Gastrocnemius medialis (tissue), 4 donors: ENCODE measurements at places on chromosomes 13 and 19.
A peak's percentile ranks its signal among the peaks of the same experiment; 100 is the strongest.

- no peak overlapping the region for H3K4me3 ChIP-seq
- no peak overlapping the region for H3K27ac ChIP-seq
- no peak for DNase-seq
- no peaks in the 10 kb centered on the region for H3K36me3 ChIP-seq
- no peaks in the 10 kb centered on the region for H3K27me3 ChIP-seq
Observed at GRCh38 chr13:107102676-107103075, 534.7 kb upstream of the ARGLU1 start.

DNA sequence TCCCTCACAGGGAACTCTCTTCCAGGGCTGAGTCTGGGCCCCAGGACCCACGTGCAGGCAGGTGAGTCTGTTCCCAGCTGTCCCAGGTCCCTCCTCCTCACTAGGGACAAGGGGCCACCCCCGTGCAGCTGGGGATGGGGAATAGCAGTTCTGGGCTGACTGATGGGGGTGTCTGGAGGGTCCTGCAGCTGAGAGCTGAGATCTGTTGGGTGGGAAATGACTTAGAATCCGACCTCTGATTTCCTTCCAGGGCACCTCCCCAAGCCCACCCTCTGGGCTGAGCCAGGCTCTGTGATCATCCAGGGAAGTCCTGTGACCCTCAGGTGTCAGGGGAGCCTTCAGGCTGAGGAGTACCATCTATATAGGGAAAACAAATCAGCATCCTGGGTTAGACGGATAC lies 461 bp downstream of the LILRA2 start:
- no peak for DNase-seq
- H3K4me3 ChIP-seq = no peak overlapping the region
- no peaks in the 10 kb centered on the region for H3K27me3 ChIP-seq
- H3K27ac ChIP-seq = no peak overlapping the region
- no peaks in the 10 kb centered on the region for H3K36me3 ChIP-seq
- no peaks in the 10 kb centered on the region for H3K4me1 ChIP-seq

- H3K4me3 ChIP-seq = no peak overlapping the region
- peak overlapping the region; percentile 61 for H3K27ac ChIP-seq
- no peaks in the 10 kb centered on the region for H3K36me3 ChIP-seq
- H3K4me1 ChIP-seq = peaks cover 37% of the 10 kb centered on the region
- H3K27me3 ChIP-seq = no peaks in the 10 kb centered on the region
Observed at GRCh38 chr13:113881614-113882266, 17.9 kb upstream of the GAS6 start.

DNA sequence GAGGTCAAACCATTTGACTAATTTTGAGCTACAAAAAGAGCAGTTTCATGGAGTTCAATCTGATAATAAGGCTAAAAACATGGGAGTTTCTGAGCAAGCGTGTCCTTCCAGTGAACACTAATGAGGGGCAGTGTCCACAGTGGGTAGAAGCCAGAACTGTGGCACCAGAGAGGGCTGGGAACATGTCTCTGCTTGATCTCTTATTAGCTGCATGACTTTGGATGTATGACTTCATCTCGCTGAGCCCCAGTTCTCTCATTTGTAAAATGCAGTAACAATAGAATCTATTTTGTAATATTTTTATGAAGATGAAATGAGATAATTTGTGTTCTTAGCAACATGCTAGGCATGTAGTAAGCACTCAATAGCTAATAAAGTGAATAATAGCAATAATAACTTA lies 69.8 kb downstream of the HS6ST3 start:
- H3K4me3 ChIP-seq = no peak overlapping the region
- H3K27ac ChIP-seq = no peak overlapping the region
- DNase-seq = no peak
- no peaks in the 10 kb centered on the region for H3K4me1 ChIP-seq
- no peaks in the 10 kb centered on the region for H3K27me3 ChIP-seq

DNA sequence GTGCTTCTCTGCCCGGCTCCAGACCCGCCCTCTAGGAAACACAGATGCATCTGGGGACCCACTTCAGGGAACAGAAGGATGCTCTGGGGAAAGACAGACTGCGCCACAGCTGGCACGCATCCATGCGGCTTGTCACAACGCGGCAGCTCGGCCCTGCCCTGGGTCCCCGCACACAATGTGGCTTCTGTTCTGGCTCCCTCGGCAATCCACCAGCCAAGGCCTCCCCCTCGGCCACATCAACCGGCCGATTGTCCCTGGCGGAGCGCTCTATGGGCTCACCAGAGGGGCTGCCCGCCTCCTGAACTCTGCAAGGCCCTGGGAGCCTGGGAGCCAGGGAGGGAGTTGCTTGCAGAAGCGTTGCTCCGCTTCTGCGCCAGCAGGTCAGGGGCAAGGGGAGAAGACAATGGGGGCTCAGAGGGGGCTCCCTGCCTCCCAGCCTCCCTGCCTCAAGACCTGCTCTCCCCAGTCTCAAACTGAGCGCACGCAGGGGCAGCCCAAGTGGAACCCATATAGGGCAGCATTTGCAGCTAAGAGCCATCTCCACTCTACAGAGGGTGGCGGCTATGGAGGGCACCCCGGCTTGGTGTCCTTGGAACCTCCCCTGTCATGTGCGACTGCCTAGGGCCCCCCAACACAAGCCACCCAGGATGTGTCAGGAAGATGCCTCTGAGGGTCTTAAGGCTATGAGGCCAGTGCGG lies 37.9 kb downstream of the MLLT1 start:
- H3K4me3 ChIP-seq = no peak overlapping the region
- DNase-seq = no peak
- no peaks in the 10 kb centered on the region for H3K36me3 ChIP-seq
- no peak overlapping the region for H3K27ac ChIP-seq
- peaks cover 66% of the 10 kb centered on the region for H3K4me1 ChIP-seq

- no peak overlapping the region for H3K4me3 ChIP-seq
- no peaks in the 10 kb centered on the region for H3K4me1 ChIP-seq
- no peaks in the 10 kb centered on the region for H3K27me3 ChIP-seq
Observed at GRCh38 chr13:39909634-39910033, 254.2 kb downstream of the COG6 start.

DNA sequence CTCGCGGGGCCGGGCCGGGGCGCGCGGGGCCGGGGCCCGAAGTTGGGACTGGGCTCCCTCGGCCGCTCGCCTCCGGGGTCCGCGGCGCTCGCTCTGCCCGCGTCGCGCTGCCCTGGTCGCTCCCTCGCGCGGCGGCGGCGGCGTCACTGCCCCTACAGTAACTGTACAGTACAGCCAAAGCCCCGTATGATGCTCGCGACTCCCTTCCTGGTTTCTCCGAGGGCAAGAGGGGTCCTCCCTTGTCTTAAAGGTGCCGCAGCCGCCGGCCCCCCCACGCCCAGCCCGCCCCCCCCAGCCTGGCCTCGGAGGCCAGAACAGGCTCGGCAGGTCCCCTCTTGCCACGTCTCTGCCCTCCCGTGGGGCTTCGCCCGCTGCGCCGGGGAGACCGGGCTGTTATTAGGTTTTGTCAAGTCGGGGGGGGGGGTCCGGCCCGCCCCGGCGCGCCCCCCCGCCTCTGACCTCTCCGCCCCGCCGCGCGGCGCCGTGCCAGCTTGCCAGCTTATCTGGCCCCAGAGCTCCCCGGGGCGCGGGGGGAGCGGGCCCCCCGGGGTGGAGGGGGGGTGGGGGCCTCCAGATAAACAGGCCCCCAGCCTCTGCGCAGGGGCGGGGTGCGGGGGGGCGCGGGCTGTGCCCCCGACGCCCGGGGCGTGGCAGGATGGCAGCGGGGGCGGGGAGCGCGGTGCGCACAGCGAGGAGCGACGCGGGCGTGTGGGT lies at the start of gene ZBTB7A:
ZBTB7A (minus strand) TSS at position 218 of the 714 bp plus-strand sequence. CDS start 11,667 bp downstream, outside the sequence.
- DNase-seq = peak; percentile 81
- H3K27me3 ChIP-seq = no peaks in the 10 kb centered on the region
- H3K4me1 ChIP-seq = peaks cover 26% of the 10 kb centered on the region
- H3K27ac ChIP-seq = peak within 1 kb of the TSS; percentile 96
- no peaks in the 10 kb centered on the region for H3K36me3 ChIP-seq
- peak within 1 kb of the TSS; percentile 95 for H3K4me3 ChIP-seq

DNA sequence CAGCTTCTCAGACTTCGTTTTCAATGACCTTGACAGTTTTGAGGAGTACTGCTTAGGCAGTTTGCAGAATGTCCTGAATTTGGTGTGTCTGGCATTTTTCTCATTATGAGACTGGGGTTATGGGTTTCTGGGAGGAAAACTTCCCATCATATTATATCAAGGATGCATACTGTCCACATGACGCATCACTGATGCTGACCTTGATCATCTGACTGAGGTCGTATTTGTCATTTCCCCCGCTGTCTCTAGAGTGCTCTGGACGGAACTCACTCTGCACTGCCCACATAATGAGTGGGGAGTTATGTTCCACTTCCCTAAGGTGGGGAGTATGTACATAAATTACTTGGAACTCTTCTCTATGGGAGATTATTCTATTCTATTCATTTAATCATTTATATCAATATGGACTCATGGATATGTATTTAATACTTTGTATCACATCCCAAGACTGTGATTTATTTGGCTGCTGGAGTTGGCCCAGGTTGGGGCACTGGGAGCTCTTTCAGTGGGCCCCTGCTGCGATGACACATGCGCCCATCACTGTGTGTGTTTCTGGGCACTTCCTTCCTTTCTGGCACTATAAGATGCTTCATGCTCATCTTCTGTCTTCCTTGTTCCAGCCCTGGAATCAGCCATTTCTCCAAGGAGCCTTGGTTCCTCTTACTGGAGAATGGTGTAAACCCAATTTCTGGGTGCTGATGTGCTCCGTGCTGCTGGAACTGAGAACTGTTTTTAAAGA lies 138.6 kb downstream of the MIPEP start:
- H3K36me3 ChIP-seq = no peaks in the 10 kb centered on the region
- H3K27me3 ChIP-seq = no peaks in the 10 kb centered on the region
- no peak overlapping the region for H3K27ac ChIP-seq
- H3K4me1 ChIP-seq = no peaks in the 10 kb centered on the region
- no peak for DNase-seq

GRCh38 chr19:41994521-41994971 lies 516 bp upstream of the ATP1A3 start:
- H3K4me3 ChIP-seq = peak overlapping the region; percentile 37
- H3K27me3 ChIP-seq = peaks cover 65% of the 10 kb centered on the region
- H3K4me1 ChIP-seq = peaks cover 8% of the 10 kb centered on the region
- no peaks in the 10 kb centered on the region for H3K36me3 ChIP-seq
- H3K27ac ChIP-seq = no peak overlapping the region
- no peak for DNase-seq

GRCh38 chr19:42629191-42629590 lies 34.5 kb upstream of the CEACAM8 start:
- no peak overlapping the region for H3K27ac ChIP-seq
- no peak for DNase-seq
- no peak overlapping the region for H3K4me3 ChIP-seq
- no peaks in the 10 kb centered on the region for H3K4me1 ChIP-seq
- H3K36me3 ChIP-seq = no peaks in the 10 kb centered on the region

DNA sequence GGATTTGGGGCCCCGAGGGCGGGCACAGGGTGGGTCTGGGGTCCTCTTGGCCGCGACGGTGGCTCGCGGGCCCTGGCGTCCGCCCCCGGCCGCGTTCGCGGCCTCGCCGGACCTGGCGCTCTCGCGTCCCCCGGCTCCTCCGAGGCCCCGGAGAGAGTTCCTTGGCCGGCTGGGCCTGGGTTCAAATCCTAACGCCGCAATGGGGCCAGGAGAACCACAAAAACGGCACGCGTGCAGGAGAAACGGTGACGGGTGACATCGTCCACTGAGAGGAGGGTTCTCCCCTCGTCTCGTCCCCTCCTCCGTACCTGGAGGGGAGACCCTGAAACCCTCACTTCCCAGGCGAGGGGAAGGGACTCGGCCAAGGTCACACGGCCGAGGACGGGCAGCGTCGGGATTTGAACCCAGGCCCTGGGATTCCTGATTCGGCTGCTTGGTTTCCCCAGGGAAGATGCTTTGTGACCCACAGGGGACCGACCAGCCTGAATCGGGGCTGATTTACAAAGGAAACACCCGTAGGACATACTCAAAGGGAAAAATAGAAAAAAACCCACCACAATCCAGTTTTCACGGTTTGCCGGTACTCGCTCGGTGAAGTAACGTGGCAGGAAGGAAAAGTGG lies 624 bp downstream of the SAFB start:
- peak overlapping the region; percentile 91 for H3K4me3 ChIP-seq
- no peak for DNase-seq
- no peaks in the 10 kb centered on the region for H3K36me3 ChIP-seq

DNA sequence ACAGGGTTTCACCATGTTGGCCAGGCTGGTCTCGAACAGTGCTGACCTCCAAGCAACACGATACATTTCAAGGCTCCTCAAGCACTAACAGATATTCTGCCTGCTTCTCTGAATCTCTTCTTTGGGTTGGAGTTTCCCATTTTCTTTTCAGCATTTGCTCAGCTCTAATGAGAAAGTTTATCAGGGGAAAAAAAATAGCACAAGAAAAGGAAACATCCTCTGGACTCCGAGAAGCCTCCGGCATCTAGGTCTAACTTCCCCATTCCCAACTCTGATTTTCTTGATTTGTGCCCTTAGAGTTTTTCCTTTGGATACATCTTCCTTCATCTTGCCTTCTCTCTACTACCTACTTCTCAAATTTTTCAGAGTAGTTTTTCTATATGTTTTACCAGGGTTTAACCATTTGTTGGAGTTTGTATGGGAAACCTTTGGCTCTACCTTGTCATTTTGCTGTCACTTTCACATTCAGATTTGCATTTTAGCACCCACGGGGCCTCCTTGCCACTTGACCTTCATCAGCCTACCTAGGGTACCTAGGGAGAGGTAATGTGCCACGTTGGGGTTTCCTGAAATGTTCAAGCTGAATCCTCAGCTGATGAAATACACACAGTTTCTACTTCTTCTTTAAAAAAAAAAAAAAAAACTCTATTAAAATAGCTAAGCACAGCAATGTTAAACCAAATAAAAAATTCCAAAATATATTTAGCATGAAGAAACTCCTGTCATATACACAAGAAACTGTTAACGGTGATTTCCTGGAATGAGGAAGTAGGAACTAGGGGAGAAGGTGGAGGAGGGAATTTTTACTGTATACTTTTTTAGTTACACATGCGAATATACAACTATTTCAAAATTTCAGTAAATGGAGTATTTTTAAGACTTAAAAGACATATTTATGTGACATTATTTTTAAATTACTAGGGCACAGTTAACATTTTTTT lies 5.1 kb upstream of the USP12 start:
- H3K36me3 ChIP-seq = no peaks in the 10 kb centered on the region
- H3K4me3 ChIP-seq = no peak overlapping the region
- H3K27me3 ChIP-seq = no peaks in the 10 kb centered on the region
- no peak overlapping the region for H3K27ac ChIP-seq
- no peak for DNase-seq

DNA sequence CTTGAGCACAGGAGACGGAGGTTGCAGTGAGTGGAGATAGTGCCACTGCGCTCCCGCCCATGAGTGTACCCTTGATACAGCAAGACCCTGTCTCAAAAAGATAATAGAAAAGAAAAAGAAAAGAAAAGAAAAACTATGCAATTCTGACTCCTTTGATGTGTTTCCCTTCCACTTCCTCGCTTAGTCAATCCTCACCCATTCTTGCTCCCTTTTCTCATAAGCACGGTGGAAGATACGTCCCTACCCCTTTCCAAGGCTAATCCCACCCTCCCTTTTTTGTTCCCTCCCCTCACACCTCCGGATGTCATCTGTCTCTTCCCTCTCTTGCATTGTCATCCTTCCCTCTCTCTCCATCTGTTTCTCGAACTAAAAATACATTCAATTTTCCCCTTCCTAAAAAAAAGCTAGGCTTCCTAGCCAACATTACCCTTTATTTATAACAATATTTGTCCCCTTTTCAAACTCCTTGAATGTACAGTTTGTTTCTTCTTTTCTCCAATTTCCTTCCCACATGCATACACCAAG lies 40.5 kb upstream of the ITM2B start:
- no peaks in the 10 kb centered on the region for H3K4me1 ChIP-seq
- H3K36me3 ChIP-seq = no peaks in the 10 kb centered on the region
- no peak for DNase-seq
- no peak overlapping the region for H3K4me3 ChIP-seq
- H3K27ac ChIP-seq = no peak overlapping the region
